Lower lobe of right lung (tissue), 2 donors: ENCODE measurements at places on chromosomes 12 and 14. TPM values are rescaled to one million over a fixed set of nuclear protein-coding genes. Genes with fewer than 3 reads are reported as not detected.

DNA sequence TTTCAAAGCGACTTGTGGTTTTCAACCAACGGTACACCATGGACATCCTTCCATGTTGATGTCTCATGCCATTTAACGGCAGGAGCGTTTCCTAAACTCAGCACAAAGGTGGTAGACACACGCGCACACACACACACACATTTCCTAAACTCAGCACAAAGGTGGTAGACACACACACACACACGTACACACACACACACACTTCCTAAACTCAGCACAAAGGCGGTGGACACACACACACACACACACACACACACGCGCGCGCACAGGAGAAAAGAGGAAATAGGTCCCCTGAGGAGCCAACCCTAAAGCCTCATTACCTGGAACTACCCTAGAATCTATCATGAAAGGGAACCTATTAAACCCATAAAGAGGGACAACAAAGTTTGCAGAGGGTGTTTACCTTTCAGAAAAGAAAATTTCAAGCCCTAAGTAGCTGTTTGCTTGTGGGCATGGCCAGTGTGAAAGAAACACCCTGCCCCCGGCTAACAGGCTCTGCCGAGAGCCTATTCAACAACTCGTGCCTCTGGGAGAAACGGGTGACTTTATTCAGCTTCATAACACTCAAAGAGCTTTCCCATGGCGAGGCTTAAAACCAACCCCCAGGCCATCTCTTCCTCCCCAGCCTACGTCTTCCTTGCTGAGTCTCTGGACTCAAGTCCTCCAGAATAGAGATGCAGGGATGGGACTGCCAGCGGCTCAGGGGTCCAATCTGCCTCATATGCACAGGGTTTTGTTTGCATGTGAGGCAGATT, 31.8 kb downstream of the SLC8B1 start:
- peaks cover 60% of the 10 kb centered on the region for H3K36me3 ChIP-seq
- DNase-seq: no peak
- H3K4me1 ChIP-seq: peaks cover 15% of the 10 kb centered on the region
- no peak overlapping the region for H3K27ac ChIP-seq
- no peaks in the 10 kb centered on the region for H3K27me3 ChIP-seq

GRCh38 chr14:103562179-103562428, 353 bp downstream of the BAG5 start:
- peak overlapping the region; percentile 98 for H3K4me3 ChIP-seq
- H3K27ac ChIP-seq: peak overlapping the region; percentile 98
- no peak for DNase-seq

- H3K27me3 ChIP-seq: no peaks in the 10 kb centered on the region
- H3K36me3 ChIP-seq: no peaks in the 10 kb centered on the region
- H3K27ac ChIP-seq: no peak overlapping the region
Measured at GRCh38 chr12:25800101-25800500, 158.4 kb upstream of the RASSF8 start.

DNA sequence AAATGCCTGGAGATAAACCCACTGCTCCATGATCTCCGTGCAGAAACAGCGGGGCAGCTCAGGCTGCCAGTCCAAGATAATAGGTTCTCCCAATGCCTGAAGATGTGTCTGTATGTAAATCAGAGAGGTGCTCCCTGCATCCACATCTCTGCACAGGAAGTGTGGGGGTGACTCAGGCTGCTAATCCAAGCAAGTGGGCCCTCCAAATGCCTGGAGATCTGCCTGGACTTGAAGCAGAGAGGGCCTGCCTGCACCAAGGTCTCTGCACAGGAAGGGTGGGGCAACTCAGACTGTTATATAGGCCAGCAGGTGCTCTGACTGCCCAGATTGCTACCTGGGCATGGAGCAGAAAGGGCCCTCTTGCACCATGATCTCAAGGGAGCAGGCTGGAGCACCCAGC, 504.7 kb downstream of the LRFN5 start:
- H3K4me3 ChIP-seq: no peak overlapping the region
- H3K27ac ChIP-seq: no peak overlapping the region
- no peaks in the 10 kb centered on the region for H3K27me3 ChIP-seq
- H3K4me1 ChIP-seq: no peaks in the 10 kb centered on the region
- no peaks in the 10 kb centered on the region for H3K36me3 ChIP-seq
- DNase-seq: no peak

DNA sequence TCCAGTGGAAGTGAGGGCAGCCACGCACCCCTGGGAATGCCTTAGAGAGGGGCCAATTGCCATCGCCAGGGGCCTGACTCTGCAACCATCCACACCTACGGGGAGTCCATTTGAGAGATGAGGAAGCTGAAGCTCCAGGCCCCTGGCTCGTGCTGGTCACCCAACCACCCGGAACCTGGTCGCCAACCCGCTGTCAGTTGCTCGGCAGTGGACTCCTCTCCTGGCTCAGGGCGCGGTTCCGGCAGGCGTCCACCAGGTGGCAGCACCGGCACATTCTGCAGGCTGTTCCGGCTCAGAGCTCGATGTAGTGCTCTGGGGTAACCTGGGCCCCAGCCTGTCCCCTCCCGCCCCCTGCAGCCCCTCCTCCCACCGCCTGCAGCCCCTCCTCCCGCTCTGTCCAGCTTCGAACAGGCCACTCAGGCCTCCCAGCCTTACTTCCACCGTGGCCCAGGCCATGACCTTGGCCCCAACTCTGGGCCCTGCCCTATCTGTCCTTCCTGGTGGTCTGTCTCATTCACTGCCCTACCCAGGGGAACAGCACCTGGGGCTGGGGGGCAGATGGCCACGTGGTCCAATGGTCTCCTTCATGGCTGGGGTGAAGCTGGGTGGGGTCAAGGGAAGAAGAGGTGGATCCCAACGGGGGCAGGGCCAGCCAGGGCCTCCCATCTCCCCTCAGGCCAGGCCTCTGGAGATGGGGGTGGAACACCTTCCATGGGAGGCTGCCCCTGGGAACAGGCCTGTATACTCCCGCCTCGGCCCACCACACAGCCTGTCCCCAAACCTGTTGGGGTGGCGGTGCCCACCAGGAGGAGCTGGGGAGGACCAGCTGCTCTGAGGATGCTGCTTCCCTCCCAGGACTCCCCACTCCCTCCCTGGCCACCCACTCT, 15.7 kb downstream of the SIVA1 start:
- peak; percentile 92 for DNase-seq
- H3K27ac ChIP-seq: peak overlapping the region; percentile 27
- H3K4me1 ChIP-seq: peaks cover 20% of the 10 kb centered on the region
- H3K4me3 ChIP-seq: no peak overlapping the region

DNA sequence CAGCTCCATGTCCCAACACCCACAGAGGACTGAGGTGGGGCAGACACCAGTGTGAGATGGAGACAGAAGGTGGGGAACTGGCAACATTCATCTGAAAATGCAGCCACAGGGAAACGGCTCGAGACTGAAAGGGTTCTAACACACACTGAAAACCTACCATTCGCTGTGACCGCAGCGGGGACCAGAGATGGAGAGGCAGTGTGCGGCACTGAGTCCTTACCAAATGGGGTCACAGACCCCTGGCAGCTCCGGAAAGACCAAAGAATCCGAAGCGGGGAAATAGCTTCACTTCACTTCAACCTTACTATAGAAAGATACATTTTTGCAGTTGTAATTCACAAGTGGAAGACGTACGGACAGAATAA, 9.6 kb downstream of the BAG5 start:
- peak; percentile 21 for DNase-seq
- peaks cover 39% of the 10 kb centered on the region for H3K4me1 ChIP-seq
- no peak overlapping the region for H3K4me3 ChIP-seq
- H3K27ac ChIP-seq: peak overlapping the region; percentile 80

- peaks cover 91% of the 10 kb centered on the region for H3K36me3 ChIP-seq
- no peak overlapping the region for H3K27ac ChIP-seq
- DNase-seq: no peak
- no peaks in the 10 kb centered on the region for H3K27me3 ChIP-seq
Measured at GRCh38 chr14:102451064-102451352, 58.6 kb downstream of the ANKRD9 start.

Gene TAS2R7
- not detected for total RNA-seq

- H3K4me1 ChIP-seq: no peaks in the 10 kb centered on the region
- no peak for DNase-seq
- no peak overlapping the region for H3K4me3 ChIP-seq
- H3K27me3 ChIP-seq: no peaks in the 10 kb centered on the region
Measured at GRCh38 chr12:26389343-26389742, 194.0 kb downstream of the SSPN start.
